NCI-H460 (cell line): ENCODE measurements at places on chromosomes 13 and 19. TPM values are rescaled to one million over a fixed set of nuclear protein-coding genes. Genes with fewer than 3 reads are reported as not detected.

- no peak for DNase-seq
These were observed 9.9 kb upstream of the ZSCAN18 start for GRCh38 chr19:58107778-58108545.

GRCh38 chr13:24650161-24650560 lies 30.0 kb upstream of the ATP12A start:
- no peak for DNase-seq

PRR20B gene
- not detected in 2 replicates for total RNA-seq

SHD gene
- total RNA-seq, result not detected in 2 replicates

ZNF90 gene
- total RNA-seq, result not detected in 2 replicates
